ENCODE measurements at places on chromosomes 2 and 18.

DNA sequence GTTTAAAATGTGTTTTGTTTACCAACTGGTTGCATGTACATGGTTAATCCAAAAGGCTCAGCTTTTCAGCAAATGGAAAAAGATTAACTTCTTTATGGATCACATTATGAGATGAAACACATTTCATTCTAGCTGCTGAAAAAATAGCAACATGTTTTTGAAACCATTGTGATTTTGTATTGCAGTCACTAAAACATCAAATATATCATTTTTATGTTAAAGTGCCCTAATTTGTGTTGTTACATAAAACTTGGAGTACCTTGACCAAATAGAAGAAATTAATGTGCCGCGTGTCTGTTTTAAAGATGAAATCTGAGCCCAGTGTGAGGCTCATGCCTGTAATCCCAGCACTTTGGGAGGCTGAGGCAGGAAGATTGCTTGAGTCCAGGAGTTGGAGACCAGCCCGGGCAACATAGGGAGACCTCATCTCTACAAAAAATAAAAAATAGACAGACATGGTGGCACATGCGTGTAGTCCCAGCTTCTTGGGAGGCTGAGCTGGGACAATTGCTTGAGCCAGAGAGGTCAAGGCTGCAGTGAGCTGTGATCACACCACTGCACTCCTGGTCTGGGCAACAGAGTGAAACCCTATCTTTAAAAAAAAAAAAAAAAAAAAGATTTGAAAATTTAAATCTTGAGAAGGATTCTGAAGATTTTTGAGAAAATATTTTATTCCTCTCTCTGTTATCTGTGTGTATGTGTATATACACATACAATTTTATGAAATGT, 96.6 kb downstream of the FMNL2 start:
- no peak for DNase-seq

DNA sequence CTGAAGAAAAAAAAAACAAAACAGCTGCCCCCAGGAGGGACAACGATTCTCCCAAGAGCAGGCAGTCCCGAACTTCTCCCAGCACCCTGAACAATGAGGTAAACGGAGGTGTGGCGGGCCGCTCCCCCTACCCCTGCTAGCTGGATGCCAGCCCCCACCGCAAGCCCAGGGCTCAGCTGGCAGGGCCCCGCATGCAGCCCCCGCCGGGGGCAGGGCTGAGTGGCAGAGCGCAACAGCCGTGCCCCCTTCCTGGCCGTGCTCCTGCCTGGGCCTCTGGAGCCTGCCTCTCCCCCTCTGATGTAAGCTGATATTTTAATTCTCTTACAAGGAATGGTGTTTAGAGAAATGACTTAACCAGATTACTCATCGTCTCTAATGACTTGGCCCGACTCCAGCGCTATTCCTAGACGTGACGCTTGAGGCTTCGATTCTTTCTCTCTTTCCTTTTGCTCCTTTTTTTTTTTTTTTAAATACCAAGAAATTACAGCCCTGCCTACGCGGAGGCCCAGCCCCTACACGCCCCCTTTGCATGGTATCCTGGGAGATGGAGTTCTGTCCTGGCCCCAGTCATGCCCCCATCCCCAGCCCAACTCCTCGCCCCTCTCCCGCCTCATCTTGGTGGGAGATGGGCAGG, 4.6 kb upstream of the ARID5A start:
- peak; percentile 99 for DNase-seq

DNA sequence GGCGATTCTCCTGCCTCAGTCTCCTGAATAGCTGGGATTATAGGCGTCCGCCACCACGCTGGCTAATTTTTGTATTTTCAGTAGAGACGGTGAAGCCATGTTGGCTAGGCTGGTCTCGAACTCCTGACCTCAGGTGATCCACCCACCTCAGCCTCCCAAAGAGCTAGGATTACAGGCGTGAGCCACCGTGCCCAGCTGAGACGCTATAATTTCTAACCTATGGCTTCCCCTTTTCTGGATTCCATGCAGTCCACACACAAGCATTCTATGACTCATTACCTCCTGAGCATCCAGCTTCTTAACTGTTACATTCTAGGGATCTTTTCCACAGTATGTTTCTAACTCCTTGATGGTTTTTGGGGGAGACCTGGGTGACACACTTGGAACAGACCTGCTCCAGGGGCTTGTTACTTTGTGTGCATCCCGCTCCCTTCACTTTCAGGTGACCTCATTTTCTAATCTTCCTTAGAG, 11.8 kb upstream of the KCMF1 start:
- DNase-seq: peak; percentile 63

GRCh38 chr18:51340332-51340731, 142.9 kb upstream of the MEX3C start:
- DNase-seq: no peak

DNA sequence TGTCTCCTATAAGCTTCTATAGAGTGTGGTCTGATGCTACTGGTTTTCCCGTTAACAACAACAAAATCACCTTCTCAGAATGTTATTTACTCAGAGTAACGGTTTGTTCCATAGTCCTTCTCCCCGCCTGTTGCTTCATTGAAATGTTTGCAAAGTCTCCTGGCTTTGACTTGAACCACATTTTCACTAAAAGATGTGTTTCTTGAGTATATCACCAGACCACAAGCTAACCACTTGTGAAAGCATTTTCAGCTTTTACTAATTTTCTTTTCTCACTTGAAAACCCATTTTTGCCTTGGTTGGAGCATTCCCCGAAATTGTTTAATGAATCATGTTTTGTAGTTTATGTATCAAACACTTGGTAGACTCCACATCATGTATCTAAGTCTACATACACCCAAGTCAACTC, 121.2 kb downstream of the DPP4 start:
- DNase-seq: no peak
